ENCODE measurements at places on chromosomes 3 and 15.

DNA sequence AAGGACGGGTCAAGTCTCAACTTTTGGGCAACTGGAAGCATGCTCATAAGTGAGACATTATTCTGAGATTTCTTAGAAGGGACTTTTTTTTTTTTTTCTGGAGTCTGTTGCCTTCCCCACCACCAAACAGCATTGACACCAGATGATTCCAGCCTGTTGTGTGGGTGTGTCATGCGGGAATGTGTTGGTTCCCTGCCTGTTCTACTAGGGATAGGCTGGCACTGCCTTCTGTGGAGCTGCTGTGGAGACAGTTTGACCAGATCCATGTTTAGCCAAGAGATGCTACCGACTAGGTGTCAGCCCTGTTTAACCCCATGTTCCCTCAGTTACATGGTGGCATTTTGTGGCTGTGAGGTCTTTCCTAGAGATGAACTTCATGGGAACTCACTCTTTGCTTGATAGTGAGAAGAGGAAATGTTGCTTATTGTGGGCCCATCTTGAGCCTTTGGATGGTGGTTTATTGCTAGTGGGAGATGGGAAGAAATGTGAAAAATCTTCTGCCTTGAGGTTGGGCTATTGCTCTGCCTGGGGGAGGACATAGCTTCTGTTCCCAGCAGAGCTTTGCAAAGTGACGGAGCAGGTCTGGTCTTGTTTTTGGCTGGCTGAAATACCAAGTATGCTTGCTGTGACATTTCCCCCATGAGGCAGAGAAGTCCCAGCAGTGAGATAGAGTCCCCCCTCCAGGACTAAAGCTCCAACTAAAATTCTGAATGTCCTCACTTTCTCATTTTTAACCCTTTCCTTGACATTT is 31.3 kb downstream of the TRAK1 start:
- no peak for DNase-seq
- no peaks in the 10 kb centered on the region for H3K4me1 ChIP-seq
- H3K36me3 ChIP-seq, result no peaks in the 10 kb centered on the region
- no peaks in the 10 kb centered on the region for H3K27me3 ChIP-seq
- H3K4me3 ChIP-seq, result no peak overlapping the region
- H3K27ac ChIP-seq, result no peak overlapping the region

- no peaks in the 10 kb centered on the region for H3K36me3 ChIP-seq
- no peak for DNase-seq
- H3K4me1 ChIP-seq, result peaks cover 40% of the 10 kb centered on the region
- H3K4me3 ChIP-seq, result no peak overlapping the region
- no peaks in the 10 kb centered on the region for H3K27me3 ChIP-seq
- H3K27ac ChIP-seq, result no peak overlapping the region
Measured at GRCh38 chr15:85002517-85002916, 20.9 kb downstream of the PDE8A start.

DNA sequence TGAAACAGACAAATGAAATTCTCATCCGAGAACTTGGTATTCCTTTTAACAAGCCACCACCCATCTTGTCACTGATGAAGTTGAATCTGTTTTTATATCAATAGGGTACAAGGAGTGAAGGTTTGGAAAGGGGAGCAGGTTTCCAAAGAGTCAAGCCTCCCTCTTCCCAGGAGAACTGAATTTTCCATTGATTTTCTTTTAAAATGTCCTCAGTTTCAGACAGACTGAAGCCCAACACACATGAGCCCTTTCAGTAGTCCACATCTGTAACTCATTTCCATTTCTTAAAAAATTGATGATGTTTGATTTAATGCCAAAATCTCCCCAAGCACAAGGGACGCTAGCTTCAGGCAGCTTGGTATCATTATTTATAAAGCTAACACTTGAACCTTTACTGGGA is 187.7 kb downstream of the FOXB1 start:
- no peak for DNase-seq
- H3K4me3 ChIP-seq, result no peak overlapping the region
- no peaks in the 10 kb centered on the region for H3K4me1 ChIP-seq
- no peaks in the 10 kb centered on the region for H3K36me3 ChIP-seq
- no peaks in the 10 kb centered on the region for H3K27me3 ChIP-seq

GRCh38 chr3:13296662-13297061 is 123.5 kb downstream of the NUP210 start:
- no peak overlapping the region for H3K27ac ChIP-seq
- H3K27me3 ChIP-seq, result peaks cover 6% of the 10 kb centered on the region
- H3K4me3 ChIP-seq, result no peak overlapping the region

DNA sequence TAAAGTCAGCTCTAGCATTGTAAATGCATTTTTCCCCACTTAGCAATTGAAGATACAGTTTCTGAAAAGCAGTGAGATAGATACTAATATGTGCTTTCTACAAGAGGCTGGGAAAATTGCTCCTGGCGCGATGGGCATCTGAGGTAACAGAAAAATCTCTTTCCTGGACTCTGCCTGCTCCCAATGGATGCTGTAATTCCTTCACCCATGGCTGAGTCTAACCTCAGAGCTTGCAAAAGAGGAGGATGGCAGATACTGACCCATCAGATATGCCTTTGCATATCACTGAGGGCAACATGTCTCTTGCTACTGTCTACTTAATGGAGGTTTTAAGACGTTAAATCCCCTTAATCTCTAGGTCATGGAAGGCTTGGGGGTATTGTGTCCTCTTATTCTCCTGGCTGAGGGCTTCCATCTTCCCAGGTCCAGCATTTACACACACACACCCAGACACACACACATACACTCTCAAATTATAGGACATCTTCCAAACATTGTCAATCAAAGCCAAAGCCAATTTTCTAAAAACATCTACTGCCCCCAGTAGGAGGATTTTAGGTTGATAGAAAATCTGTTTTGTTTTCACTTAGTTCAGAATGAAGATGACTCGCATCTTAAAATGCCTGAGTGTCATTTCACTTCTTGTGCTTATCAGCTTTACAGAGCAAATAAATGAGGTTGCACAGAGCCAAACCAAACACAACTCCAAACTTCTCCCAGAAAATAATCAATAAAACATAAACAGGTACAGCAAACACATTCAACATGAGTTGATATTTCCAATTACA is 2.4 kb downstream of the TRPM1 start:
- no peak overlapping the region for H3K27ac ChIP-seq
- no peaks in the 10 kb centered on the region for H3K36me3 ChIP-seq
- no peaks in the 10 kb centered on the region for H3K27me3 ChIP-seq

DNA sequence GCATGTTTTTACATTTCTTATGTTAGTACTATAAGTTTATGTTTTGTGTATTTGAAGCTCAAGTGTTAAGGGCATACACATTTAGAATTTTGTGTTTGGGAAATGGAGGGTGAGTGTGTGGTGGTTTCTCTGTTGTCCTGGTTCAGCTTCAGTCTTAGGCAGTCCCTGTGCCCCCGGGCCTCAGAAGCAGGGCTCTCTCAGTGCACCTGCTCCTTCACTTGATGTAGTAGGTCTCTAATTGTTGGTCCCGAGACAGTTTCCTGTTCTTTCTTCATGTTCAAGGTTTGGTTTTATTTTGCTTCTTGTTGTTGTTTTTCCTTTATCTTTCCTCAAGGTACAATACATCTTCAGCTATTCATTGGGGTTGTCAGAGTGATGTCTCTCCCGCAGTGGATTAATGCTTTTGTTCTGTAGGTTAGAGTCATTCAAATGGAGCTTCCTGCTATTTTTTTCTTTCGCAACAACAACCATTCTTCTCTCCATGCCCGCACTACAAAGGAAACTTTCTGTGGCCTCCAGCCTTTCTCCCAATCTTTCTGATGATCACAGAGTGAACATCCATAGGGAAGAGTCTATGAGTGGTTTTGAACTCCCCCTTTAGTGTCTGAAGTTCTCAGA is 177.8 kb upstream of the GOLGA6L4 start:
- DNase-seq, result no peak
- no peak overlapping the region for H3K4me3 ChIP-seq
- no peaks in the 10 kb centered on the region for H3K4me1 ChIP-seq
- H3K36me3 ChIP-seq, result no peaks in the 10 kb centered on the region

DNA sequence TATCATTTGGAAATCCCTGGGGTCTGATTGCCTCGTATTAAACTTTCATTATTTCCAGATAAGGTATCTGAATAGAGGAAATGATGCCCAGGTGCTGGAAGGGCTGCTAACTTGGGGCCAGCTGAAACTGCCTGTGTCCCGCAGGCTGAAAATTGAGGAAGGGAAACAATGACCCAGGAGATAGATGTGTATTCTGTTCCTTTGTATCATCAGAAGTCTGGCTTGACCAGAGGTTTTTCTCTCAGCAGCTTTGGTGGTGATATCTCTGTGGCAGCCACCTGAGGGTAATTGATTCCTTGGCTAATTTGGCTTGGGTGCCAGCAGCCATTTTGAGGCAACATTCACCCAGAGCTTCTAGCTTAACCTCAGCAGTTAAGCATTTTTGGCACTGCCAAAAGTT is 90.0 kb upstream of the STT3B start:
- peaks cover 5% of the 10 kb centered on the region for H3K4me1 ChIP-seq
- no peak overlapping the region for H3K27ac ChIP-seq
- H3K27me3 ChIP-seq, result no peaks in the 10 kb centered on the region
- H3K36me3 ChIP-seq, result no peaks in the 10 kb centered on the region
- H3K4me3 ChIP-seq, result no peak overlapping the region

DNA sequence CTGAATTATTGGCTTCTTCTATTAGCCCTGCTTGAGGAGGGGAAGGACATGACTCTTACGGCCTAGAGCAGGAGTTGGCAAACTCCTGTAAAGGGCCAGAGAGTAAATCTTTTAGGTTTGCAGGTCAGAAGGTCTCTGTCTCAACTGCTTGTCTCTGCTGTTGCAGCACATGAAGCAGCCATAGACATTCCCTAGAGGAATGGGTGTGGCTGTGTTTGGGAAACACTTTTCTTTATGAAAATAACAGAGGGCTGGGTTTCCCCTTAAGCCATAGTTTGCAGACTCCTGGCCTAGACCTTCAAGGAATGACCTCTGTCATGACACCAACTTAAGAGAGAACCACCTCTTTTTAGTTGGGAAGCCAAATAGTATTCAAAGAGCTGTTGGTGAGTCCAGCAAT is 10.3 kb downstream of the TRAK1 start:
- no peak for DNase-seq
- H3K4me3 ChIP-seq, result no peak overlapping the region
- no peaks in the 10 kb centered on the region for H3K36me3 ChIP-seq
- H3K27me3 ChIP-seq, result no peaks in the 10 kb centered on the region
- H3K4me1 ChIP-seq, result no peaks in the 10 kb centered on the region

- H3K27ac ChIP-seq, result no peak overlapping the region
- H3K36me3 ChIP-seq, result no peaks in the 10 kb centered on the region
- H3K27me3 ChIP-seq, result no peaks in the 10 kb centered on the region
- no peak overlapping the region for H3K4me3 ChIP-seq
- H3K4me1 ChIP-seq, result no peaks in the 10 kb centered on the region
Measured at GRCh38 chr3:78277801-78278200, 1237.9 kb downstream of the ROBO2 start.

DNA sequence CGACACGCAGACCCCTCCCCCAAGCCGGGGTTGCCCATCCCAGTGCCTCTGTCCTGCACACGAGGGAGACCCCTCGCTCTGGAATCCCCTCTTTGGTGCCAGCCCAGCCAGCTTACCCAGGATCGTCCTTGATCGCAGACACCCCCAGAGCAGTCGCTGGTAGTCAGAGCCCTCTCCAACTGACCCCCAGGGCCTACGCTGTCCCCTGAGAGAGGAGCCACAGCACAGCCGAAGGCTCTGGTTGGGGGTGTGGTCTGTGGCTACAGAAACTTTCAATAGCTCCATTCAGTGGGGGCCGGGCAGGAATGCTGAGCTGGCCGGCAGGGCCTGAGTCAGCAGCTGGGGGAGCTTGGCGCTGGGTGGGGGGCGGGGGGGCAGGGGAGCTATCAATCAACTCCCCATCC is at the start of gene LCTL:
Gene LCTL (minus strand): TSS at position 258 of the 404 bp plus-strand sequence. CDS start 633 bp downstream, outside the sequence.
- H3K4me3 ChIP-seq, result no peak within 1 kb of the TSS
- no peaks in the 10 kb centered on the region for H3K36me3 ChIP-seq

DNA sequence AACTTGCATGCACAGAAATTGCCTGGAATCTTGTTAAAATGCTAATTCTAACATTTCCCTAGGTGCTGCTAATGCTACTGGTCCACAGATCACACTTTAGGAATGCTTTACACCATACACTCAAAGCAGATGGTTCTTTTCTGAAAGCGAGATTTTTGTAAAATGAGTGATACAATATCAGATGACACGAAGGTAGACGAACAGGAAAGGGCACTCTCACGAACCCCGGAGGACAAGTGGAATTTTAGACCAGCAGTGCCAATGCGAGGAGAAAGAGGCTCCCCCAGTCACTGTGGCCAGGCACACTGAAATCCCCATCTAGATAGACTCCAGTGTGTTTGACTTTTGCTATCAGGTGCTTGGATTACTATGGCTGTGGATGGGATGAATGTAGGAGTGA is 21.0 kb downstream of the FAIM start:
- H3K36me3 ChIP-seq, result no peaks in the 10 kb centered on the region
- DNase-seq, result no peak
- H3K27ac ChIP-seq, result no peak overlapping the region

GRCh38 chr15:41772720-41773331 is 1.5 kb upstream of the MAPKBP1 start:
- no peak overlapping the region for H3K27ac ChIP-seq
- no peaks in the 10 kb centered on the region for H3K36me3 ChIP-seq
- DNase-seq, result peak; percentile 73
- no peak overlapping the region for H3K4me3 ChIP-seq
- no peaks in the 10 kb centered on the region for H3K27me3 ChIP-seq
- H3K4me1 ChIP-seq, result peaks cover 47% of the 10 kb centered on the region

GRCh38 chr3:15336057-15336456 is 3.7 kb upstream of the SH3BP5 start:
- H3K27ac ChIP-seq, result no peak overlapping the region
- no peak overlapping the region for H3K4me3 ChIP-seq
- H3K27me3 ChIP-seq, result no peaks in the 10 kb centered on the region

- DNase-seq, result no peak
- H3K4me1 ChIP-seq, result no peaks in the 10 kb centered on the region
- no peaks in the 10 kb centered on the region for H3K36me3 ChIP-seq
- H3K27me3 ChIP-seq, result no peaks in the 10 kb centered on the region
- H3K4me3 ChIP-seq, result no peak overlapping the region
- H3K27ac ChIP-seq, result no peak overlapping the region
Measured at GRCh38 chr15:44158111-44158510, 37.0 kb downstream of the FRMD5 start.

GRCh38 chr3:71317749-71318457 is 265.6 kb downstream of the FOXP1 start:
- H3K36me3 ChIP-seq, result no peaks in the 10 kb centered on the region
- H3K4me3 ChIP-seq, result no peak overlapping the region
- no peak for DNase-seq
- H3K27ac ChIP-seq, result no peak overlapping the region
- H3K27me3 ChIP-seq, result no peaks in the 10 kb centered on the region

- H3K36me3 ChIP-seq, result peaks cover 20% of the 10 kb centered on the region
- no peak overlapping the region for H3K27ac ChIP-seq
- no peaks in the 10 kb centered on the region for H3K27me3 ChIP-seq
- H3K4me3 ChIP-seq, result no peak overlapping the region
- H3K4me1 ChIP-seq, result no peaks in the 10 kb centered on the region
- no peak for DNase-seq
Measured at GRCh38 chr3:16430717-16431630, 82.5 kb downstream of the RFTN1 start.

All from CD4-positive, alpha-beta memory T cell (primary cell).